Thymus (tissue), 14 donors: ENCODE measurements at places on chromosomes 2 and 18. TPM values are rescaled to one million over a fixed set of nuclear protein-coding genes. Genes with fewer than 3 reads are reported as not detected.

Gene TGOLN2
- total RNA-seq: 27.4 TPM

Gene GPR45
- total RNA-seq: not detected

Gene MAP4K3
- total RNA-seq: 11.0 TPM

Gene GIGYF2
- 35.8 TPM for total RNA-seq

Gene CAPN14
- 0.52 TPM for total RNA-seq

Gene KCNG2
- total RNA-seq: 0.19 TPM

Gene GGCX
- total RNA-seq: 16.5 TPM

Gene CHST9
- 0.24 TPM for total RNA-seq

DNA sequence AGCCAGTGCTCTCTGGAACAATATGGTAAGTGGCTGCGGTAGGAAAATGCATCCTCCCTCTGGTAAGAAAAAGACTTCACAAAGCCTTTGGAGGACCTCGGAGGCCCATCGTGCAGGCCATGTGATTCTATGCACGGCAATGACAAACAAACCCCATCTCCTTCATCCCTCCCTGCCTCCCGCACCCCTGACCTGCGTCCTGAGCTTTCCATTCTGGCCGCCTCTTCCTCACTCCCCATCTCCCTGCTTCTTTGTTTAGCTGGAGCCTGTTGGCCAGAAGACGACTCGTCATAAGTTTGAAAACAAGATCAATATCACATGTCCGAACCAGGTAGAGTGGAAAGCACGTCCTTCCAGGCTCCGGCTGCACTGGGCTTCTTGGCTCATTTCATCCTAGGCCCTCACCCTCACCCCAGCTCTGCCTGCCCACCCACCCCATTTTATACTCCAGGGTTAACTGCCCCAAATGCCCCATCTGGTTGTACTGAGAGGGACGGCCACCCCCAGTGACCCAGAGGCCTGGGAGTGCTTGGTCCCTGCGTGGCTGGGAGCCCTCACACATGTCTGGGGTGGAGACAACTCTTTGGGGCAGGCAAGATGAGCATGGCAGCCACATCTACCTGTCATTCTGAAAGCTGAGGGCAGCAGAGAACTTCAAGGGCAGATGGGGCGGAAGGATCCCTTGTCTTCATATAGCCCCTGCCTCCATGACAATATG is 94.0 kb downstream of the PLB1 start:
- DNase-seq: no peak

DNA sequence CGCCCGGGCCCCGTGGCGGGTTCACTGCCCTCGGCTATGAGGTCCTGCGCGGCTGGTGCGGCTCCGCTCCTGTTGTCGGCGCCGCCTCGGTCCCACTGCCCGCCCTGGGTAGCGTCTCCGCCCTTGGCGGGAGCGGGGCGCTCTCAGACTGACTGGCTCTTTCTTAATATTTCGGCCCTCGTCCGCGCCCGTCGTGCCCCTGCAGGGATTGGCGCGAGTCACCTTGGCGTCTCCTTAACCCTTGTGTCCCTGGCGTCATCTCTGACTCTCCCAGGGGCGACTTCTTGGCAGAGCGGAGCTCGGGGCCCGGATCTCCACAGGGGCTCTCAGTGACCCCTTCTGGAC is 1.3 kb downstream of the PTMA start:
- DNase-seq: no peak

DNA sequence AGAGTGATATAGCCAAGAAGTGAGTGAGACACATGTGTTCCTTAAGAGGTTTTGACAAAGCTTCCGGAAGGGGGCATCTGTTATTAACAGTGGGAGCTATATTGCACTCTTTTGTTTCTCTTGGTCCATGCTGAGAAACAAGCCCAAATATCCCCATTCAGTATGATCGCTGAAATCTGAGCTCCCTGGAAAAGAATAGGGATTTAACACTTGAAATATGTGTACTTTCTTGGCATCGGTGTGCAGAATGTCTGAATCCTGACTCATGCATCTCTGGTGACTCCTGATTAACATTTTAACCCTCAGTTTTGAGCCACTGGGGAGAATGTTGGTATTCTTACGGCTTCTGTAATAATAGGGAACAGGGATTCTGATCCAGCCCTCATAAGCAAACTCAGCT is 448.1 kb downstream of the TSN start:
- DNase-seq: no peak

DNA sequence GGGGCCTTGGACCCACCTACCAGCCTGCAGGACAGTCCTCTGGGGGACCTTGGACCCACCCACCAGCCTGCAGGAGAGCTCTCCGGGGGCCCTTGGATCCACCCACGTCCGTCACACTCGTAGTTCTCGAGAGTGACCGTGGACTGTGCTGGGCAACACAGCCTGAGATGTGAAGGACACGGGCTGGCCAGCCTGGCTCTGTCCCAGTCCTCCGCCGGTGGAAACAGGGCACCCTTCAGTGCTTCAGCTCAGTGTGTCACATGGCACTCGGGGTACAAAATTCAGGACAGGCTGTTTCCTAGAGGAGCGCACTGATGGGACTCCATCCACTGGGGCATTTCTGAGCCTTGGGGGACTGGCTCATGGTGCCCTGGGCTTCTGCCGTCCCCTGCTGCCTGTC is 212.0 kb downstream of the TWIST2 start:
- no peak for DNase-seq

- DNase-seq: no peak
Measured at GRCh38 chr18:25089470-25089869, 262.5 kb downstream of the ZNF521 start.

DNA sequence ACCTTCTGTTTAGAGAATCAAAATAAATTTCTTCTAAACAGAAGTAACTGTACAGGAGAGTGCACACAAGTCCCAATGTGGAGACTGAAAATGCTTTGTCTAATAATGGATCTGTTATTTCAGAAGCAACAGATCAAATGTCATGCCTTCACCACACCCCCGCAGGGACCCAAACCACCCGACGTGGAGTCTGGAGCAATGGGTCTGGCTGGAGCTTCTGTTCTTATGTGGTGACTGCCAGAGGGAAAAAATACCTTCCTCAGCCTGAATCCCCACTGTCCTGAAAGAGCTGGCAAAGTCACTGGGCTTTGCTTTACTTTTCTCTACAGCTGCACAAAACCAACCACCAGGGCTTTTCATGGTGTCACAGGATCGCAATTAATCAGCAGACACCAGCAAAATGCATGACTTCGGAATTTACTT is 119.0 kb upstream of the ZFP36L2 start:
- DNase-seq: no peak

GRCh38 chr2:170818752-170819470 is 2.2 kb downstream of the GAD1 start:
- no peak for DNase-seq

GRCh38 chr2:96685577-96686459 is 43.3 kb downstream of the FER1L5 start:
- DNase-seq: no peak

GRCh38 chr2:222671259-222672067 is at the start of gene MOGAT1:
Gene MOGAT1 (plus strand): TSS chr2:222671658. CDS start chr2:222671786, 128 bp downstream.
- DNase-seq: no peak

- no peak for DNase-seq
Measured at GRCh38 chr2:230205721-230206120, 14.1 kb downstream of the SP110 start.

DNA sequence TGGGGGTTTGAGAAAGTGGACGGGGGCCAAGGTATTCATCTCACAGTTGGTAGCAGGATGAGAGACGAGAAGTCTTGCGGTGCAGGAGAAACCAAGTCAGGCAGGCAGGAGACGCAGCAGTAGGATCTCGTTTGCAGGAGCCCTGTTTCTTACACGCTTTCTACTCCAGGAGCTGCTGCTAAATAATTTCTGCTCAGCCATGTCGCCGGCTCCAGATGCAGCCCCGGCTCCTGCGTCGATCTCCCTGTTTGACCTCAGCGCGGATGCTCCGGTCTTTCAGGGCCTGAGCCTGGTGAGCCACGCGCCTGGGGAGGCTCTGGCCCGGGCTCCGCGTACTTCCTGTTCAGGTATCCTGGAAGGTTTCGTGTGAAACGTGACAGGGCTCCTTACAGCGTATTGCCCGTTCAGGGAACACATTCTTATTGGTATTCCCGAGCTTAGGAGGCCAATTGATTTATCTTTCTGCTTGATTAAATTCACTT is 494 bp downstream of the ANKZF1 start:
- DNase-seq: no peak

DNA sequence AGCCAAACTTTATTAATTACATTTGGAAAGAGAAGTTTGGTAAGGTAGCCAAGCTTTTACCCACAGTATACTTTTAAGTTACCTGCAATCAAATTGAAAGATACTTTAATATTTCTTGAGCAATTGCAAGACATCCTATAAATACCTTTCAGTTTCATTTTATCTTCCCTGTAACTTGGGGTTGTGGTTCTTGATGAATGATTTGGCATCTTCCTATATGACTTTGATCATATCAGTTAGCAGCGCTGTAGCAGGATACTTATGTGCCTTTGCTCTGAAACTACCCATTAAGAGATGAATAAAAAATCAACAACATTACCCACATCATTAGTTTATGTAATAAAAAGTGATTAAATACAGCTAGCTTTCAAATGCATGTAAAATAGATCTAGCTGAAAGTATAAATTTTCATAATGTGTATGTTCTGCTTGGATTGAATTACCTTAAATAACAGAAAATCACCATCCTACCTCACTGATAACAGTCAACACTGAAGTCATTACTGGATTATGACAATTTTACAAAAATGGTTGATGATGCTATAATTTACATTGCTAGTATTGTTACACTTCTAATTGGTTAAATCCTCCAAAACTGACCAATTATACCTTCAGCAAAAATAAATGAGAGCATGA is 50.4 kb downstream of the MMADHC start:
- DNase-seq: no peak

GRCh38 chr2:233990261-233990798 is 60.2 kb upstream of the SPP2 start:
- DNase-seq: peak; percentile 15

- DNase-seq: no peak
Measured at GRCh38 chr2:132609101-132609890, 60.7 kb downstream of the LYPD1 start.

DNA sequence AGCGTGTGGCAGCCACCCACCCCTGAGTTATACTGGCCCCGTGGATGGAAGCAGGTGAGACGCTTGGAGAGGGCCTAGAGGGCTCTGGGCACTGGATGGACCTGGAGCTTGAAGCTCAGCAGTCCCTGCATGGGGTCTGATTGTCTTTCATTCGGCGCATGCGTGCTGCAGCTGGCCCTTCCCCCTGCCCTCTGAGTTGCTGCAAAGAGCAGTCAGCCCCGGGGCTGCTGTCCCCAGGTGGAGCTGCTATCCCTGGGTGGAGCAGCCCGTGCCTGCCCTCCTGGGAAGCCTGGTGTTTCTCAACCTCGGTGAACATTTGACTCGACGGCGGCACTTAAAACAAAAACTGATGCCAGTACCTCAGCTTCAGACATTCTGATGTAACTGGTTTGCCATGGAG is 29.6 kb downstream of the IGFBP5 start:
- no peak for DNase-seq

- DNase-seq: no peak
Measured at GRCh38 chr2:30446602-30447148, 371 bp upstream of the LCLAT1 start.

GRCh38 chr2:172172513-172173173 is 69.9 kb upstream of the DLX2 start:
- no peak for DNase-seq

DNA sequence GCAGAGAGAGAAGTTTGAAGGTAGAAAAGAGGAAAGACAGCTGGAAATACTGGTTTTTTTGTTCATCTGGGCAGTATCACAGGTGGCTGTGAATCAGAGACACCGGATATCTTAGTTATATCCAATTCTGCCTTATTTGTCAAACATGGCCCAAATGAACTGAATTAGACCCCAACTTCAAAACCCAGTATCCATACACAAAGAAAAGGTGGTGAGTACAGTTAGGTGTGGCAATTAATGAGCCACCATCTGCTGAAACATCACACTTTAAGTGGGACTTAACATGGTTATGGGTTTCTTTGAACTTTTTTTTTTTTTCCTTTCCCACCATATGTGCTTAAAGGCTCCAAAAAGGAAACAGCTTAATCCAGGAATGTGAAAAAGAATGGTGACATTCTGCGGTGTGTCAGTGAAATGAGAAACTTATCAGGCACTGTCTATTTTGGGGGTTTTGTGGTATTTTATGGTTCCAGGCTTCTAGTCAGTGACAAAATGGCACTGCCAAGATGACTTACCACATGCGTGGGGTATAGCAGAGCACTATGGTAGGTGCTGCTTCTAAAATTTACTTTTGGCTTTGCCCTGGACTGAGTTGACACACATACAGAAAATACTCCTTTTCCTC is 5.0 kb upstream of the TMEM178A start:
- DNase-seq: no peak

- DNase-seq: no peak
Measured at GRCh38 chr2:101380376-101380775, 6.9 kb downstream of the CREG2 start.

DNA sequence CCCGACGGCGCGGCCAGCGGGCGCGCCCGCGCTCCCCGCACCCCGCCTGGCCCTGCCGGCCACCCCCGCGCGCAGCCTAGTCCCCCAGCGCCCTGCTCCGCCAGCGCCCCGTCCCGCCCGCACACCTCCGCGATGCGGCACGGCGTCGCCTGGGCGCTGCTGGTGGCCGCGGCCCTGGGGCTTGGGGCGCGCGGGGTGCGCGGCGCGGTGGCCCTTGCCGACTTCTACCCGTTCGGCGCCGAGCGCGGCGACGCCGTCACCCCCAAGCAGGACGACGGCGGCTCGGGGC is 232 bp downstream of the SNED1 start:
- no peak for DNase-seq

DNA sequence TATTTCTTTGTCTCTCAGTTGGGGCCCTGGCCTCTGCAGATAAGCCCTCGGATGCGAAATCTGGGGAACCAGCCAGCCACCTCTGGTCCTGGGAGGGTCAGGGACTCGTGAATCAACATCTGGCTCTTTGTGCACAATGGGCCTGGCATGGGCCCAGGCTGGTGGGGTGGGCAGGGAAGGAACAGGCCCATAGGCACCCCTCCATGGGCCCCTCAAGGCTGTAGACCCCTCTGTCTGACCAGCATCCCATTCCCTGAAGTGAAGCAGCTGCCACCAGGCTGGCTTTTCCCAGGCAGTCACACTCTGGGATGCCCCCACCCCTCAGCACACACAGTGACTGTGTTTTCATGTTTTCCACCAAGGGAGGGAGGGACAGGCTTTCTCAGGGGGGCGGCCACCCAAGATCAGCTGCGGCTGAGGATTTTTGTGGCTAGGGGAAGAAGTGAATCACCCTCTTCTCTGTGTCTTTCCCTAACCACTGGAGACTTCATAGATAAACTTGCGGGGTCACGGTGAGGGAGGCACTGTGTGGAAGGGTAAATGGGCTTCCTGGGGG is 166.0 kb downstream of the AGAP1 start:
- DNase-seq: no peak
